ENCODE measurements at places on chromosomes 4 and X.

DNA sequence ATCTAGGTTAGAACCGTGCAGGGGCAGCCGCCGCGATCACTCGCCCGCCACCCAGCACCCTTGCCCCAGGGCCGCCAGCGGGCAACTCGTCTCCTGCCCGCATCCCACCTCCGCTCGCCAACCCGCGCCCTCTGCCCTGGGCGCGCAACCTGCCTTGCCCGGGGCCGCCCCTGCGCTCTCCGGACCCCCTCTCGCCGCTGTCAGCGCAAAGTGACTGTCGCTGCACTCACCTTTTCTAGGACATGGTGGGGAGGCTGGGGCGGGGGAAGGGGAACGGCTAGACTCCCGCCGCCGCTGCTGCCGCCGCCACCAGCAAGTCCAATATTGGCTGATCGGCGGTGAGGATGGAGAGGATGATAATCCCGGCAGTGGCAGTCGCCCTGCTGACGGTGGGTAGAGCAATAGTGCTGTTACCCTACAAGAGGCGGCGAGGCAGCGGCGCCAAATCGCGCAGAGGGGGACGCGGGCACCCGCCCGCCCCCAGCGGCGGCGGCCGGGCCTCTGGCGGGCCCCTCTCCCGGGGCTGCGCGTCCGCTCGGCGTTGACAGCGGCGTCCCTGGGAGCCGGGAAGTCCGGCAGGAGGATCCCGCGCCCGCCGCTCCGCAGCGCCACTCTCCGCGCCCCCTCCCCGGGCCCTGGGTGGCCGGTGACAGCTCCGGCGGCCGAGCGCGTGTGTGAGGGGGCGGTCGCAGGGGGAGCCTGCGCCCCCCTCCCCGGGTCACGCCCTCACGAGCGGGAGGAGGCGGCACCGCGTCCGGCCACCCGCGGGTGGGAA, 2.3 kb upstream of the NR3C2 start:
- no peak for DNase-seq

- no peak for DNase-seq
These were observed 106.3 kb downstream of the TRAPPC11 start for GRCh38 chr4:183765251-183765911.

DNA sequence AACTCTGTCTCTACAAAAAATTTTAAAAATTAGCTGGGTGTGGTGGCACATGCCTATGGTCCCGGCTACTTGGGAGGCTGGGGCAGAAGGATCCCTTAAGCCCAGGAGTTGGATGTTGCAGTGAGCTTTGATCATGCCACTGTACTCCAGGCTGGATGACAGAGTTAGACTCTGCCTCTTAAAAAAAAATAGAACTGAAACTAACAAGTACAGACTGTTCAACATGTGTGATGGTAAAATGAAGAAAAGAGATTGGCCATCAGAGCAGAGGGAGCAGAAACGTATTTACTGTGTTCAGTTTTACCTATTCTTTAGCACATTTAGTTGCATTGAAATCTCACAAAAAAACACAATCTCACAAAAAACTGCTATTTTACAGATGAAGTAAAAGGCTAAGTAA, 77.9 kb upstream of the NAP1L5 start:
- DNase-seq: no peak

DNA sequence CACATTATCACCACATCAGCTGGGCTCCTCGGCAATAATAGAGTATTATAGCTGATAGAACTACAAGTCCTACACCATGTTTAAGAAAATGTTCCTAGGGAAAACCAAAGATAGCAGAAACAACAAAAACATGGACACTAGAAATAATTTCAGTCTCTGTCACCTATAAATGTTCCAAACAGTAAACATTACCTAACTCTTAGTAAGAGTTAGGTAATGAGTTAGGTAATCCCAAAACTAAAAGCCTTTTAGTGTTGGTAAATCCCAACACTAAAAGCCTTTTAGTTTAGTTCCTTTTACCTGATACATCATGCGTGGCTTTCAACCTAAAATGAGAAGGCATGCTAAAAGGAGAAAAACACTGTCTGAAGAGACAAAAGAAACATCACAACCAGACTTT, 35.5 kb downstream of the MAGED2 start:
- no peak for DNase-seq

DNA sequence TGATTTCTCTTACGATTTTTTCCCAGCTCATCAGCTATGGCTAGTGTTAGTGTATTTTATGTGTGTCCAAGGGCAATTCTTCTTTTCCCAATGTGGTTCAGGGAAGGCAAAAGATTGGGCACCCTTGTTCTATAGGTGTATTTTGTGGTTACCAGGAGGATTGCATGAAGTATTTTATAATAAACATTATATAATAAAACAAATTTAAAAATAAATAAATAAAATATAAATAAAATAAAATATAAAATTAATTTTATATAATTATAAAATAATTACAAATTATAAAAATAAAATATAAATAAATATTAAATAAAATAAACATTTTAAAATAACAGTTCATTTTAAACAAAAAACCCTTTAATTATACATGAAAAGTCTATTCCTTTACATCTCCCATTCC, 35.6 kb upstream of the UGT2B10 start:
- no peak for DNase-seq

DNA sequence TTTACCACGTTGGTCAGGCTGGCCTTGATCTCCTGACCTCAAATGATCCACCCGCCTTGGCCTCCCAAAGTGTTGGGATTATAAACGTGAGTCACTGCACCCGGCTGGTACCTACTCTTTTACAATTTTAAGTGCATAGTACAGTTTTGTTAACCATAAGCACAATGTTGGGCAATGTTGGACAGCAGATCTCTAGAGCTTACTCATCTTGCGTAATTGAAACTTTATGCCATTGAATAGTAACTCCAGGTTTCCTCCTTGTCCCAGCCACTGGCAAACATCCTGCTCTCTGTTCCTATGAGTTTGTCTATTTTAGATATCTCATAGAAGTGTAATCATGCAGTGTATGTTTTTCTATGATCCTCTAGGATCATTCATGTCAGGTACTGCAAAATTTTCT, 9.3 kb upstream of the CPE start:
- no peak for DNase-seq

- DNase-seq: no peak
These were observed 109.6 kb downstream of the SH2D1A start for GRCh38 chrX:124455966-124456365.

GRCh38 chr4:140363558-140363957, 9.9 kb upstream of the SCOC start:
- DNase-seq: no peak

DNA sequence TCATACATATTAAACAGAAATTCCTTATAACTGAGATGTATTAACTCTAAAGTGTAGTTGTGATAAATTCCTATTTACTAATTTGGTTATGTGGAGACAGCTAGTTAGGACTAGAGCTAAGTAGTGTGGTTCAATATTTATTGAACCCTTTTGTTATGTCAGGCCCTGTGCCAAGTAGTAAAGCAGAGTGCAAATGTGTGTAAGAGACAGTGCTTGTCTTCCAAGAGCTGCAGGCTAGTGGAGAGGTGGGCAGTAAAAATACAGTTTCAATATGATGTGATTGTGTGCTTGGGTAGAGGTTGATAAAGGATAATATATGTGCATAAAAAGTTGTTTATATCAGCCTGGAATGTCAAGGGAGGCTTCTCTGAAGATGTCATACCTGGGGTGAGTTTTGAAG, 80.0 kb downstream of the TBC1D19 start:
- no peak for DNase-seq

DNA sequence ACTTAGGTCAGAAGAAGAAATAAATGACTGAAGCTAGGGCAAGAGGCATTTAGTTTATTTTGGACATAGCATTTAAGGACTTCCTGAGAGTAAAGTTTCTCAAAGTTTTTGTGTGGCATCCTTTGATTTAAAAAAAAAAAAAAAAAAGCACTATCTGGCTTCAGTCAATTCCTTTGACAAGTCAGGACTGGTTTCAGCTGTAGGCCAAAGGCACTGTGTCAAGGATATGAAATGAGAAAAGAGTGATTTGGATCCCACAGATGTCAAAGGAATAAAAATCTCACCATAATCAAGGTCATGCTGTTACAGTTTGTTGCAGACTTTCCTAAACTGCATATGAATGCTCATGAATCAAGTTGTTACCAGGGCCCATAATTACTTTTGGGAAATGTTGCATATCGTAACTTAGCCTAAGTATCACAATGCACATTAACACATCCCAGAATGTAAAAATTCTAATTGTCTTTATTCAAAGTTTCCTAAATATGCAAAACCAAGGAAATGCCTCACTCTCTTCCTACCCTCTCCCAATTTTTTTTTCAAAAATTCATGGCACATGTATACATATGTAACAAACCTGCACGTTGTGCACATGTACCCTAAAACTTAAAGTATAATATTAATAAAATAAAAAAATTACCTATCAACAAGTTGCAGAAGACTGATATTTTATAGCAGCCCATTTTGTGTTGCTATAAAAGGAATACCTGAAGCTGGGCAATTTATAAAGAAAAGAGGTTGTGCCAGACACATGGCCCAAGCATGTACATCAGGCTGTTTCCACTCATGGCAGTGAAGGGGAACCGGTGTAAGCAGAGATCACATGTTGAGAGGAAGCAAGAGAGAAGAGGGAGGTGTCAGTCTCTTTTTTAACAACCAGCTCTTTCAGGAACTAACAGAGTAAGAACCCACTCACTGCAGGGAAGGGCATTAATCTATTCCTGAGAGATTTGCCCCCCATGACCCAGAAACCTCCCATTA, 33.7 kb upstream of the ADAMTS3 start:
- DNase-seq: no peak

GRCh38 chr4:8615921-8616787, 23.6 kb downstream of the CPZ start:
- DNase-seq: no peak

GRCh38 chrX:11887175-11887574, 129.1 kb downstream of the MSL3 start:
- DNase-seq: no peak

DNA sequence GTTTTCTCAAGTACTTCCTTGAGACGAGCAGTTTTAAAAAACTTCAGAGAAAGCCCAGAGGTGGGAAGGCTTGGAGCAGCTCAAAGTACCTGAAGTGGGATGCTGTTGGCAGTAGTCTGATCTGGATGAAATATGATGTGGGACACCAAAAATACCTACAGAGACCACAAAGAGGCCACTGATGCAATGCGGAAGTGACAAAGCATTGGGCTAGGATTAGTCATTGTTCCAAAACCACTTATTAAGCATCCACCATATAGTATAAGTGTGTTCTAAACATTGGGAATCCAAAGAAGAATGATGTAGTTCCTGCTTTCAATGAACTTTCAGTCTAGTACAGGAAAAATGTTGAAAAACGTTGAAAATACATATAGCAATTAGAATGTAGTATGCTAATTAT, 386.1 kb upstream of the CNKSR2 start:
- DNase-seq: no peak

DNA sequence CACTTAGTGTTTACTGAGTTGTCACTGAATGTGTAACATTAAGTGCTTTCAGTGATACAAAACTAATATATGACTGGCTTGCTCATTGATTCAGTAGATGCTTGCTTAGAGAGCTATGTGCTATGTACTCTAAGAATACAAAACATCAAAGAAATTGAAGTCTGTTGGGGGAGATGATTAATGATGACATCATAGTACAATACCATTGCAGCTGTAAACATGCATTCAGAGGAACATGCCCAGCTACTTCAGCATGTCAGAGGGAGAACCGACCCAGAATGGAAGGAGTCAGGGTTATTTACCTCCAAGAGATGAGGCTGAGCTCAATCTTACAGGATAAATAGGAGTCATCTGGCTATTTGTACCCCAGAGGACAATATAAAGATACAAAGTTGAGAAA, 290.8 kb downstream of the TENM3 start:
- no peak for DNase-seq

DNA sequence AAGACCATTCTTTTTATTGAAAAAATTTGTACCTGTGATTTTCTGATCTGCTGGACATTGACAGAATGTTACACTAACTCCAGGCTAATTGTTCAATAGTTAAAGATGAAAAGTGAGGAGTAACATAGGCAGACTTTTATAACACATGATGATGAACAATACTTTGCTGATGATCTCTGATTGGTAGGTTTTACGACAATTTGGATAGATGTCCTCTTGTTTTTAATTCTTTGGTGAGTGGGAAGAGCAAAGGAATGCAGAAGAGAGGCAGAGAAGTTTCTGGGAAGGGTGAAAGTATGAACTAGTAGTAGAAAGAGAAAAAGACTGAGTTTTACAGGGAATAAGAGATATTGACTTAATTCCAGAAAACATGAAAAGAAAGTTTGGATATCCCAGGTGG, 267.3 kb upstream of the HAND2 start:
- no peak for DNase-seq

- no peak for DNase-seq
These were observed 12.5 kb downstream of the ALB start for GRCh38 chr4:73416423-73417087.

GRCh38 chr4:86223472-86223871, 136.4 kb downstream of the MAPK10 start:
- no peak for DNase-seq

DNA sequence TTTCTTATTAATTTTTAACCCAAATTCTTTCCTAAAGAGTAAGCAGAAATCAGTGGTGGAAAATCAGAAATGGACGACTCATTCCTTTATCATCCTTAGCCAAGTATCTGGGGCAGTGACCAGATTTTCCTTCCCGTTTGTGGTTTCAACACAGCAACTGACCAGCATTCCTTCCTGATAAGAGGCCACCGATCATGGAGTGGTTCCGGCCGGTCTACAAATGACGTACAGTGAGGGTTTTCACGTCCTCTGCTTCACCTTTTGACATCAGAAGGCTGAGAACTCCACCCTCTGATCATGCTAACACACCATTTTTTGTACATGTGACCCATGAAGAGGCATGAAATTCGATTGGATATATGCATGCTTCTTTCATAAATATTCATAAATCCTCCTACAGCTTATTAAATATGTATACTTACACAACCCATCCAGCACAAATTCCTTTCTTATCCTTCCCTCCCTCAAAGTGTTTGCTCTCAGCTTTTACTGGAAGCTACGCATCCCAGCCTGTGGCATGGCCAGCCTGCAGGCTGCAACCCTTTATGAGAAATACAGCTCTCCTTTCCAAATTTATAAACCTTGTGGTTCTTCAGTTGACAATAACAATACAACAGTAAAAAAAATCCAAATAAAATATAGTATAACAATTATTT, 173.0 kb upstream of the CASK start:
- DNase-seq: no peak

- DNase-seq: no peak
These were observed 91.0 kb upstream of the MTM1 start for GRCh38 chrX:150477371-150477770.

GRCh38 chrX:13293700-13294099, 26.2 kb downstream of the ATXN3L start:
- DNase-seq: no peak

GRCh38 chrX:130539721-130540321, 138.0 kb downstream of the RBMX2 start:
- DNase-seq: no peak
